Femur (tissue), 1 donor: ENCODE measurements at places on chromosomes 16 and 17.

DNA sequence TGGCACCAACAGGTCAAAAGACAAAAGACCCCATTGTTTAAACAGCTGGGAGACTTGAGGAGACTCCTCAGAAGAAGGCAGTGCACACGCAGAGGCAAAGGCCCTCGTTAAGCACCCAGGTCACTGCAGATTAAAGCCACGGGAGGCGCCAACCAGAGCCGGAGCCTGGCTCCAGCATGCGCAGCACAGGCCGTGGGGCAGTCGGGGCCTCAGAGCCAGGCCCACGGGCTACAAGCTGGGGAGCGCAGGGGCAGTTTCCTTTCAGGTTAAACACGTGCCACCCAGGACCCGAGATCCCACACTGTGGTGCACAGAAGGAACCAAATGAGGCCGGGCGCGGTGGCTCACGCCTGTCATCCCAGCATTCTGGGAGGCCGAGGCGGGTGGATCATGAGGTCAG, 9.2 kb downstream of the PIEZO1 start:
- no peak for DNase-seq

DNA sequence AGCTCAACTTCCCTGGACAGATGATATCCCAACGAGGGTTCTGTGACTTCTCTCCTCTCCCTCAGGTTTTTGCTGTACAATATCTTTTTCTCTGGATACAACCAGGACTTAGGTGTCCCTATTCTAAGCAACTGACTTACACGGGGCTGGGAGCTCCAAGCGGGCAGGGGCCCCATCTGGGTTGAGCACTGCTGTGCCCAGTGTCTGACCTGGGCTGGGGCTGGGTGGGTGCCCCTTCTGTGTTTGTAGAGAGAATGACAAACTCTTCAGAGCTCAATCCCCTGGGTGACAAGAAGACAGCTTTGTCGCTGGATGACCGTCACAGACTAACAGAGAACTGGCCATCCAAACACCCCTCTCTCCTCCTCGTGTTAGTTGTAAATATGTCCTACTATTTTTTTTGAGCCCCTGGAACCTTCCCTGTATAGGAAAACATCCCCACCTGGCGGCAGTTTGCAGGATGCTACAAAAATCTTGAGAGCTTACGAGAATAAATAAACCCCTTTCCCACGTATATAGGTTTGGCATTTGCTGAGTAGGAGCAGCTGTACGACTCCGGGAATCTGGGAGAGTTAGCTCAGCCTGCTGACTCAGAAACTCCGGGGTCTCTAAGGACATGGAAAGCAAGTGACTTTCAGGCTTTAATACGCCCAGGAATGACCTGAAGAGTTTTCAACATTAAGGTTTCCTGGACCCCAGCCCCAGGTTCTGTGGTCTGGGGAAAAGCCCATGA, 23.7 kb upstream of the RCVRN start:
- DNase-seq: peak; percentile 86

DNA sequence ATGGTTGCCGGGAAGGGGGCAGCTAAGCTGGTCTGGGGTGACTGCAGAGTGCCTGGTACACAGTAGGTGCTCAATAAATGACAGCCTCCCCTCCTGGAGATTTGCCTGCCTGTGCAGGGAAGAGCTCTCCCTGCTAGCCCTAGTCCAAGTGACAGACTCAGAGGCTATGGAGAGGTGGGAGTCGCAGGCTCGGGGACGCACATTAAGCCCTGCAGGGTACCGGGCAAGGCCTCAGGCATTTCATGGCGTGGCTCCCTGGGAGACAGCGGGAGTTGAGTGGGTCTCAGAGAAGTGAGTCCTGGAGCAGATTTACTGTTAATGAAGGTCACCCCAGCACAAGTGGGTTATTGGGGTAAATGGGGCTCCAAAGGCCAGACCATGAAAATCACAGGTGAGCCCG, 132.2 kb upstream of the CDC42EP4 start:
- no peak for DNase-seq

- no peak for DNase-seq
These were observed 42.0 kb upstream of the ETV4 start for GRCh38 chr17:43588121-43588520.

GRCh38 chr17:29031488-29031887, 11.5 kb upstream of the PIPOX start:
- no peak for DNase-seq

GRCh38 chr17:79837888-79838521, 1.2 kb downstream of the CBX4 start:
- peak; percentile 41 for DNase-seq

GRCh38 chr16:10312784-10313724, 72.8 kb upstream of the ATF7IP2 start:
- DNase-seq: no peak

DNA sequence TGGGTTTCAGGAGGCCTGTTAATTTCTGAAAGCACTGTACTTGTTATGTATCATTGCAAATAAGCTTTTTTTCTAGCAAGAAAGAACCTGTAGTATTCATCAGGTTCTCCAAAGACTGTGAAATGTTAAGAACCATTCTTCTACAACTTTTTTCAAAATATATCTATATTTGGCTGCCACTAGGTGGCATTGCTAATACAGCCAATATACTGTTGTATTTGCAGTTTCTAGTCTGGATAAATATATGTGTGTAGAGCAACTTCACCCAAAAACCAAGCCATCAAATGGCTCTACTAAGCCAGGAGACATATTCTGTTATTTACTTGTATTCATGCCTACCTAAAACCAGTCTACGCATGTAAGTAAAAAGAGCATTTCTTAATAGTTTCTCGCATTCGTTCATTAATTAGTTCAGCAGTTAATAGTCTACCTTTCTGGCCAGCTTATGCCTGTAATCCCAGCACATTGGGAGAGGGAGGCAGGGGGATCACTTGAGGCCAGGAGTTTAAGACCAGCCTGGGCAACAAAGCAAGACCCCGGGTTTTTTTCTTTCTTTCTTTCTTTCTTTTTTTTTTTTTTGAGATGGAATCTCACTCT, 39.5 kb downstream of the VMP1 start:
- DNase-seq: no peak

GRCh38 chr17:79365836-79366770, 244.7 kb downstream of the RBFOX3 start:
- DNase-seq: peak; percentile 37

GRCh38 chr17:5419959-5420653, at the start of gene RPAIN:
RPAIN (plus strand) TSS chr17:5420182; CDS start chr17:5420211, 29 bp downstream.
- DNase-seq: peak; percentile 90

DNA sequence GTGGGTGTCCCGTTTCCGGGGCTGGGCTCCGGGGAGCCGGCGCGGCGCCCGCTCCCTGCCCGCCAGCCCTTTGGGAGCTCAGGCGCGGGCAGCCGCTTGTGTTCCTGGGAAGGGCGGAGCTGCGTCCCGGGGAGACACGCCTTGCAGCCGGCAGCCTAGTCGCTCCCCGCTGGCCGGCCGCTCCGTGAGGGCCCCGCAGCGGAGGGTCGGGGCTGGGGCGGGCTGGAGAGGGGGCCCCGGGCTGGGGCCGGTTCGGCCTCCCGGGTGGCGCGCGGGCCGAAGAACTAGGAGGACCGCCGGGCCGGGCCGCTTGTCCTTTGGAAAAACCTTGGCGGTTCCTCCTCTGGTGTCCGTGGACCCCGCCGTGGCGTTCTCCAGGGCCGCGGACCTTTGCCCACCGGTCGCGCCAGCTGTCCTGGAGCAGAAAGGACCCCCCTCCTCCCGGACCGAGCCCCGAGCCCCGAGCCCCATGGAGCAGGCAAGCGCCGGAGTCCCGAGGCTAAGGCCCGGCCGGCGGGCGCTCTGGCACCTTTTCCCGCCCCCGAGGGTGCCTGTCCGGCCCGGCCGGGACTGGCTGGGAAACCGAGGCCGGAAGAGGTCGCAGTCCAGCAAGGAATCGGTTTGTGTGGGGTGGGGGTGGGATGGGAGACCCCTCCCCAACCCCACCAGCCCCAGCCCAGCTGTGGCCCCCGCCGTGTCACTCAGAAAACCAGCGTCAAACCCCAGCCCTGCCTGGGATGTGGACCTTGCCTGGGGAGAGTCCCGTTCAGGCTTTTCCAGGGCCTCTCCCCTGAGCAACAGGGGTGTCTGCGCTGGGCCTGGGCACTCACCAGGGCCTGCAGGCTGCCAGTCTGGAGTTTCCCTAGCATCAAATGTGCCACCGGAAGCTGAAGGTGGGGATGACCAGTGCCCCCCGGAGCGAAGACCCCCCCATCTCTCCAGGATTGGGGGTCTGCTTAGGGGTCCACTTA, 6.8 kb upstream of the TBC1D3B start:
- peak; percentile 29 for DNase-seq

GRCh38 chr16:86249631-86250030, 260.7 kb upstream of the FOXF1 start:
- DNase-seq: no peak

DNA sequence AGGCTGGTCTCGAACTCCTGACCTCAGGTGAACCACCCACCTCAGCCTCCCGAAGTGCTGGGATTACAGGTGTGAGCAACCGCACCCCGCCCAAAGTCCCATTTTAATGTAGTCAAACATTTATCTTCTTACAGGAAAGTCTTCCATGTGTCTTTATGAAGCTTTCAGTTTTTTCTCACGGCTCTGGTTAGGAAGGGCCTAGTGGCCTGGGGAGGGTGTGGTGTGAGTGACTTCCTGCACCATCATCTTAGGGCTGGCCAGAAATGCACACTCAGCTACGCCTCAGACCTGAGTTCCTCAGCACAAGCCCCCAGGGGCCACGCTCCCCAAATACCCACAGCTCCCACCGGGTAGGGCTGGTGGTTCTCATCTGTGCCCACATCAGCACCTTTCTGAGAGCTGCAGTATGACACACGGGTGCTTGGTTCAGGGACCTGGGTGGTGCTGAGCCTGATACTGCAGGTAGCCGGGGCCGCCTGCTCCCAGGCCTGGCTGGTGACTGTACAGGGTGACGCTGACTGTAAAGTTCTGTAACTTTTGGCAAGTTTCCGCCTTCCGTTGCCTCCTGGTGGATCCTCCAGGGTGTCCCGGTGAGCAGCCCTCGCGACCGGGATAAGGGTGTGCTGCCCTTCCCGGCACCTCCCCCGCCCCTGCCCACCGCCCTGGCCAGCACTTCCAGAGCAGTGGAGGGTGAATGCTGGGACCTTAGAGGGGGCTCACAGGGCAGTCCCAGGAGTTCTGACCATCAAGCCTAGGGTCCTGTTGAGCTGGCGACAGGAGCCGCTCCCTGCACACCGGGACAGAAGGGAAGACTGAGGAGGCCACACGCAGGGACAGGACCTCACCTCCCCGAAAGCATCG, 52.5 kb downstream of the ZNF778 start:
- DNase-seq: no peak

DNA sequence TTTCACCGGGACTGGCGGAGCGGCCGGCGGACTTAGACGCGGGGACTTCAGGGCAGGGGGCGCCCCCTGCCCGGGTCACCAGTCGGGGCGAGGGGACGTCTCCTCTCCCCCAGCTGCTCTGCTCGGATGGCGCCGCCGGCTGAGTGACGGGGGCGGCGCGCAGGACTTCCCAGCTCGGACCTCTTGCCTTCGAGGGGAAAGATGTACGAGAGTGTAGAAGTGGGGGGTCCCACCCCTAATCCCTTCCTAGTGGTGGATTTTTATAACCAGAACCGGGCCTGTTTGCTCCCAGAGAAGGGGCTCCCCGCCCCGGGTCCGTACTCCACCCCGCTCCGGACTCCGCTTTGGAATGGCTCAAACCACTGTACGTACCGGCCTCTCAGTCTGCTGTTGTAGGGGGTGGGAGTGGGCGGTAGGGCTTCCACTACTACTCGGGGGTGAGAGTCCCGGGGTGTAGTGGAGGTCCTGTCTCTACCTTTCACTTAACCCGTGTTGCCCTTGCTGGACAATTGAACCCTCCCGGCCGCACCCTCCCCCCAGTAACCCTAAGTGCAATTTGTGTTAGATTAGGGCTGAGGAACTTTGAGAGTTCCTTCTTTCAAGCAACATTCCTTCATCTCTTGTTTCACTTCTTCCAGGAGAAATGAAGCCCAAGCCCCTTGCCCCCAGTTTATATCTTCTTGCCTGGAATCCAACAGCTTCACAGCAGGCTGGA, 21.9 kb downstream of the GJD3 start:
- peak; percentile 45 for DNase-seq

GRCh38 chr16:21566891-21567414, 32.4 kb upstream of the METTL9 start:
- DNase-seq: peak; percentile 48

- DNase-seq: peak; percentile 59
These were observed 46.1 kb downstream of the ZNRF1 start for GRCh38 chr16:75044800-75045361.

DNA sequence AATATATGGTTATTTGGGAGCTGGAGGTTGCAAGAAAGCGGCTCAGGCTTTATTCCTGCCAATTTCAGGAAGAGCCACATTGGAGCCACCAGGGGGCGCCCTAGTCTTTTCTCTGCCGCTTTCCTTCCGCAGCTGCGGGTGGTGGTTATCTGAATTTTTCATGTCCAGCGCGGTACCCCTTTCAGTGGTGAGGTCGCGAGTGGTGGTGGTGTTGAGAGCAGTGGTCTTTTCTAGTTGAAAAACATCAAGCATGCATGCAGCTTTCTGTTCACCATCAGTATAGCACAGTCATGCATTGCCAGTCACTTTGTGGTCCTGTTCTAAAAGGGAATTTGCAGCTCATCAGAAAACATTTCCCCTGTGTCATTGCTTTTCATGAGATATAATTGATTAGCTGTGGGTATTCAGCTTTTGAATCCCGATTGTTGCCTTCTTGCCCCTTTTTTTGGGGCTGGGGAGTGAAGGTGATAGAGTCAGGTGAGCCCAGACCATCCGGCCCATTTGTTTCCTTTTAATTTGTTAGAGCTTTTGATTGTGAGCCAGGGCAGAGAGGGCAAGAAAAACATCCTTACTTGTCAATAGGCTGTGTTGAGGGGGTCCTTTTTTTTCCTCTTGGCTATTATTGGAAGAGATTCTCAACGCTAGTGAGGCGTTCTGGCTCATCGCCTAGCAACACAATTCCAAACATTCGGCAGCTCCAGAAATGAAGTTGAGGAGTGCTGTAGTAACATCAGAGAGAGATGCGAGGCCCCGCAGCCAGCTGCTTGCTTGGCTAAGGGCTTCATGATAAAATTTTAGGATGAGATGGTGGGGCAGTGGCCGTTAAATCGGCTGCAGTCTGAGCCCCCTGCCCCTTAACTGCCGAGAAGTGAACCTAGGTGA, 119.0 kb downstream of the SNX29 start:
- DNase-seq: peak; percentile 87

GRCh38 chr16:1961651-1962067, 2.3 kb downstream of the NDUFB10 start:
- DNase-seq: no peak

- peak; percentile 72 for DNase-seq
These were observed 118.4 kb downstream of the COPRS start for GRCh38 chr17:31740611-31741082.

DNA sequence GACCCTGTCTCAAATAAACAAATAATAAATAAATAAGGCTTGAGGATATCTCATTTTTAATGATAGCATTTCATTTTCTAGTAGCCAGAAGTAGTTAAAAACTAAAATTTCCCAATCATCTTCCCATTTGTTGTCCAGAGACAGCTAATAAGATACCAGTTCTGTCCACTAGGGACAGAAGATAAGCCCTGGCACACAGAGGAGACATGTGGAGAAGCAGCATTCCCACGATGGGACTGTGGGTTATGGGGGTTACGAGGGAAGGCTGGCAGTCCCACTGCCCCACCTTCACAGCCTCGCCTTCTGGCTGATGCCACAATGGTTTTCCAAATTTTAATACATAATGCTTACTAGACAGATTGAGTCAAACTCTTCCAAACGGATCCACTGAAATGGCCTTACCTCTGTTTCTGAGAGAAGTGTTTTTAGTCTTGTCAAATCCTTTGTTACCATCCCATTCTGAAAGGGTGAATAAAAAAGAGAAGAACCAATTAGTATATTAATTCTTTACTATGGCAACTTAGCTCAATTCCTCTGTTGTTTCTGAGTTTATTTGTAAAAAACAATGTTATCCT, 44.2 kb downstream of the HELZ start:
- DNase-seq: no peak
